ENCODE measurements at places on chromosomes 1 and 21.

DNA sequence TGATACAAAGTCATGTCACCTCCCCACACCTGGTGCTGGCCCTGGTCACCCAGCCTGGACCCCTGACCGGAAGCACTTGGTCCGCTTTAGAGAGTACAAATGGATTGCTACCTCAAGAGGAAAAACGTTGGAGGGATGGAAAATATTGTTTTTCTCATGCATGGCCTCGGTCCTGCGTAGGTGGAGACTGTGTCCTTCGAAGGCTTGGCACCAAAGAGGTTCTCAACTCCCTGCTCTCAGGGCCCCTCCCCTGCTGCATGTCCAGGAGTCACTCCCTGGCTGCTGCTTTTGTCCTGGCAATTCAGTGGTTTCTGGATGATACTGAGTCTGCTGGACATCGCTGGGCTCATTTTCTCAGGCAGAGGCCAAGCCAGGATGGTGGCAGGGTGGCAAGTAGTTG is 529.8 kb downstream of the KIF26B start:
- DNase-seq: no peak

DNA sequence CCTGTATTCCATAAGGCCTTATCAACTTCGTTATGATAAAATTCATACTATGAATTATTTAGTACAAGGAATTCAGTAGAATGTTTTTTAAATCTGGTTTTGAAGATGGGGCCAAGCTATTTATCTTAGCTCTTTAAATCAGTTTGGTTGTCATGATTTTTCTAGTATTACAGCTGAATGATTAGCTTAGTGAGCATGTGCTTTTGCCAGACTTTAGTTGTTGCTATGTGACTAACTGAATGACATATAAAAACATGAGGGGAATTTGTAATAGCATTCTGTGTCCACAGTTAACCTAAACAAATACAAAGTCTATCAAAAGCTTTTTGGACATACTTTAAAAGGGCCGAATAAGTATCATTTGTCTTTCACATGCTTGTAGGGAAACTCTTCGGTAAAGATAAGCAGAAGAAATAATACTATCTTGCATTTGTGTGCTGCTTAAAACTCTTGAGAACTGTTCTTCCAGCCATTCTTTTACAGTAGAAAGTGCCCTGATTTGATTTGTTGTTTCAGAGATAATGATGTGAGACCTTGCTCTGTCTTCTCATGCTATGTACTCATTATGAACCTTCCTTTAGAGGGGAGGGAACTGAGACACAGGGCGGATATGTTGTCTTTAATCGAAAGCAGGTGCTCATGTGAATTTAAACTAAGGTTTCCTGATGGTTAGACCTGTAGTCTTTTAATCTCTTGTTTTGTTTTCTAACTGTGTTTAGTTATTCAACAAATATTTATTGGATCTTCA is 18.8 kb downstream of the NEK7 start:
- DNase-seq: no peak

- DNase-seq: no peak
Observed at GRCh38 chr1:38178216-38178615, 131.6 kb upstream of the POU3F1 start.

GRCh38 chr1:226364514-226364899 is 43.4 kb downstream of the PARP1 start:
- DNase-seq: no peak

DNA sequence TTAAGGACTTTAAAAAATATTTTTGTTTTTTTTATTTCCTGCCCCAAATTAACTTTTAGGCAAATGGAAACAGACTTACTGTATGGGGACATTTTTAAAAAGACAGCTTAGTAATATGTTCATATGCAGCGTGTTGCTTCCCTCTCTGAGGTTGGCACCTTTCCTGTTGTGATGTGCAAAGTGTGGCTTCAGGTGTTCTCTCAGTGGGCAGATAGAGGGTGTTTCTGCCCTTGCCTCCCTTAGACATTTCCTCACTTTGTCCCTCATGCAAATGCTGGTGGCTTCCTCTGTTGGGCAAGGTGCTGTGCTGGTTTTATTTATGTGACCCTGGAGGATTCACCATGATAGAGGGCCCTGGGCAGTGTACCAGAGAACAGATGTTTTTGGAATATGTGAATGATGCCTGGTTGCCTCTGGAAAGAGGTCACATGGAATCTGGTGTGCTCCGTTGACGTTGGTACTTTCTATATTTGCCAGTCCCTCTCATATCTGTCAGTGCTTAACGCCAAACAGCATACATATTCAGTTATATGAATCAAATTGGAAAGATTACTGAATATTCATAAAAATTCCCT is 123.5 kb downstream of the PATJ start:
- DNase-seq: no peak

- no peak for DNase-seq
Observed at GRCh38 chr21:17402937-17403336, 109.9 kb upstream of the CXADR start.

DNA sequence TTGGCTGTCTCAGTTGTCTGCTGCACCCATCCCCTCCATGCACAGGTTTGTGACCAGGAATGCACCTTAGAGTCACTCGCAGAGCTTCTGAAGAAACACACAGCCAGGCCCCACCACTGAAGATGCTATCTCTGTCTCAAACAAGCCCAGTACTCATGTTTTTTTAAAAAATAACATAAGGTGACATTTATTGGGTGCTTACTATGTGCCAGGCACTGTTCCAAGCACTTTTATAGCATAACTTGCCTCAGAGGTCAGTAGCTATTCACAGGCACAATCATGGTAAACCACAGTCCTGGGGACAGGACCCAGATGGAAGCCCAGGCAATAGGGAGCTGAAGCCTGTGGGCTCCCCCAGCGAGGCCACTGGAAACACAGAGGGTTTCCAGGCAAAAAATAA is 8.8 kb upstream of the ATP13A2 start:
- no peak for DNase-seq

DNA sequence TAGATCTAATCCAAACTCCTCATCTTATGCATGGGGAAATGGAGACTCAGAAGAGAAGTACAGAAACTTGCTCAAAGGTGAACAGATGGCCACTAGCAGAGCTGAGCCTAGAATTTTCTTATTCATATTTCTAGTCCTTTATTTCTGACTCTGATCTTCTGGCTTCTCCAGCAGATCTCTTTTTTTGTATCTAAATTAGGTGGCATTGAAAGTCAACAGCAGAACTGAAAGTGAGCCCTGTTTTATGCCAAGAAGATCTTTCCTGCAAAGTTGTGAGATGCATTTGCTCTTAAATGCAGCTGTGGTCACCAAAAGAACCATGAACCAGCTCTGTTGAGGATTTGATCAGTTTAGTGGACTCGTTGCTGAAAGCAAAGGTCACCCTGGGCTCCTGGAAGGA is 75.5 kb downstream of the KAZN start:
- DNase-seq: no peak

GRCh38 chr1:47362828-47363227 is 29.2 kb downstream of the CMPK1 start:
- no peak for DNase-seq

DNA sequence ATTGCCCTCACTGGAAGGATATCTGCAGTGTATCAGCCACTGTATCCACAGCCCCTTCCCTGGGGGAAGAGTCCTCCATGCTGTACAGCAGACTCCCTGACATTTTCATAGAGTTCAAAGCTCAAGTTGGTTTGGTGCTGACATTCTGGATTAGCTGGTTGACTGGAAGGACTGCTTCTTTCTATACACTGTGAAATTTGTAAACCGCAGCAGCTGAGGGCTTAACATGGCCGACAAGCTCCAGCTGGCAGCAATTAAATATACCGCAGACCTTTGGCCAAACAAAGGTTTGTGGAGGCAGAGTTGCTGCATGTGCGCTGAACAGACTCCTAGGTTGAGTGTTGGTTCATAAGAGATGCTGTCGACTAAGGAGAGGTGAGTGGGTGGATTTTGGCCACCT is 126.4 kb downstream of the DHRS3 start:
- no peak for DNase-seq

GRCh38 chr1:79364896-79365295 is 358.4 kb upstream of the ADGRL4 start:
- no peak for DNase-seq

GRCh38 chr1:8816831-8817411 is 519 bp downstream of the RERE start:
- DNase-seq: no peak

- DNase-seq: no peak
Observed at GRCh38 chr1:189628857-189629256, 848.8 kb downstream of the BRINP3 start.

GRCh38 chr1:59730302-59730701 is 84.4 kb upstream of the HOOK1 start:
- no peak for DNase-seq

GRCh38 chr1:85047472-85048295 is 616 bp downstream of the MCOLN3 start:
- DNase-seq: no peak

DNA sequence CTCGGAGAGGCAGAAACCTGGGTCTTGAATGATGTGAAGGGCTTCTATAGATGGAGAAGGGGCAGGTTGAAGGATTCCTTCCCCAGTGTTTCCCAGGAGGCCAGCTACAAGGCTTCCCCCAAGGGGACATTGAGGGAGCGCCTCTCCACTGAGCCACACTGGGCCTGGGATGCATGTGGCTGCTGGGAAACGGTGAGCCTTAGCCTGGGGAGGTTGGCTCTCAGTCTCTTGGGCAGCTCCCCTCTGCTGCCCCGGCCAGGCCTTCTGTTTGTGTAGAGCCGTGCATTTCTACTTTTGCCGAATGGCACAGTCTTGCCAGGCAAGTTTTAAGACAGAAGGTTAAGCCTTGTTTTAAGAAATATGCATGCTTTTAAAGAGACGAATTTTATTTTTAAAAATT is 254.4 kb upstream of the POU3F1 start:
- no peak for DNase-seq

DNA sequence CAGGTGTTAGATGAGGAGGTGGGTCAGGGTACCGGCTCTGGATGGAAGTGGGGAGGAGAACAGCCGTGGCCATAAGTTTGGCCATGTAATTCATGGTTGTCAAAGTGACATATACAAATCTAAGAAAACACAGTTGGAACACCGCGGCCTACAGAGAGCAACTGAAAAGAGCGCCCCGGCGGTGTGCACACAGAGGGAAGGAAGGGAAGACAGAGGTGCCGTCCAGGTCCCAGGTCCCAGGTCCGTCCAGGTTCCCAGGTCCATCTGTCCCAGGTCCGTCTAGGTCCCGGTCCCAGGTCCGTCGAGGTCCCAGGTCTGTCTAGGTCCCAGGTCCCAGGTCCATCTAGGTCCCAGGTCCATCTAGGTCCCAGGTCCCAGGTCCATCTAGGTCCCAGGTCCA is 4.5 kb upstream of the MRPL20 start:
- DNase-seq: no peak

- no peak for DNase-seq
Observed at GRCh38 chr21:29486306-29486807, 187.6 kb downstream of the BACH1 start.
